ENCODE measurements at places on chromosomes 13 and 19.

- DNase-seq = peak; percentile 86
These were observed 61.8 kb downstream of the RAB20 start for GRCh38 chr13:110499621-110500281.

DNA sequence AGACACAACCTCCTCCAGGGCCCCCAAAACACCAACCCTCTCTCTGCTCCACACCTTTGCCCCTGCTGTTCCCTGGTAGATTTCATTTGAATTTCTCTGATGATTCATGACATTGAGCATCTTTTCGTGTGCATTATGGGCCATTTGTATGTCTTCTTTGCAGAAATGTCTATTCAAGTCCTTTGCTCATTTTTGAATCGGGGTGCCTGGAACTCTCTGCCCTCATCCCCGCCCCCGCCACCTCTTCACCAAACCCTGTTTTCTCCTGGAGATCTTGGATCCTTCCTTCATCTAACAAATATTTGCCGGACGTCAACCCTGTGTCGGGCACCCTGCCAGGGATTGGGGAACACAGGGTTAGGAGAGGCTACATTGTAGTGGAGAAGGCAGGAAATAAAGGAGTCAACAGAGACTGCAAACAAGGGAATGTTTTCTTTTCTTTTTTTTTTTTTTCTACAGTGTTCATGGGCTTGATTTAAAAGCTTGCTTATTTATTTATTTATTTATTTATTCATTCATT lies 25.5 kb upstream of the SLC1A5 start:
- DNase-seq = peak; percentile 55

DNA sequence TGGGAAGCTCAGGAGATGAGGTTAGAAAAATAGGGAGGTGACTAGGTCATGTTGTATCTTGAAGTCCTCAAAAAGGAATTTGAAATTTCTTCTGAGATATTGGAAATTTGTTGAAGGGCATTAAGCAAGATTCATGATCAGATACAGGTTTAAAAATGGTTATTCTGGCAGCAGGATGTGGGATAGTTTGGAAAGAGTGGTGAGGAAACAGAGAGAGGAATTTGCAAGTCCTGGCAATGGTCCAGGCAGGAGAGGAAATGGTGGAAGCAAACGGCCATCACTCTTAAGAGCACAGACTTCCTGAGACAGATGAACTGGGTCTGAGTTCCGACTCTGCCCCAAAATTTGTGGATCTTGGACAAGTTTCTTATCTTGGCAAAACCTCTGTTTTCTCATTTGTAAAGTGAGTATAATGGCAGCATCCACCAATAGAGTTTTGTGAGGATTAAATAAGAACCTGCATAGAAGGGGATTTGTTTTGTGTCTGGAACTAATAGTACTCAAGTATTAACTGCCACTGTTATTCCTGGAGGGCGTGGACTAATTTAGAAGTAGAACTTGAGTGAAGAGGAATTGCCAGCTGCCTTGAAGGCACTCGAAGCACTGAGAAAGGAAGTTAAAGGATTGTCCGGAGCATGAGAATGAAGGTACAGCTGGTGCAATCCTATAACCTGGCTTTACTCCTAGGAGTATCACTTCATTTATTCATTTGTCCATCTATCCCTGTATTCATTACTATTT lies 99.6 kb downstream of the CCNA1 start:
- peak; percentile 6 for DNase-seq

DNA sequence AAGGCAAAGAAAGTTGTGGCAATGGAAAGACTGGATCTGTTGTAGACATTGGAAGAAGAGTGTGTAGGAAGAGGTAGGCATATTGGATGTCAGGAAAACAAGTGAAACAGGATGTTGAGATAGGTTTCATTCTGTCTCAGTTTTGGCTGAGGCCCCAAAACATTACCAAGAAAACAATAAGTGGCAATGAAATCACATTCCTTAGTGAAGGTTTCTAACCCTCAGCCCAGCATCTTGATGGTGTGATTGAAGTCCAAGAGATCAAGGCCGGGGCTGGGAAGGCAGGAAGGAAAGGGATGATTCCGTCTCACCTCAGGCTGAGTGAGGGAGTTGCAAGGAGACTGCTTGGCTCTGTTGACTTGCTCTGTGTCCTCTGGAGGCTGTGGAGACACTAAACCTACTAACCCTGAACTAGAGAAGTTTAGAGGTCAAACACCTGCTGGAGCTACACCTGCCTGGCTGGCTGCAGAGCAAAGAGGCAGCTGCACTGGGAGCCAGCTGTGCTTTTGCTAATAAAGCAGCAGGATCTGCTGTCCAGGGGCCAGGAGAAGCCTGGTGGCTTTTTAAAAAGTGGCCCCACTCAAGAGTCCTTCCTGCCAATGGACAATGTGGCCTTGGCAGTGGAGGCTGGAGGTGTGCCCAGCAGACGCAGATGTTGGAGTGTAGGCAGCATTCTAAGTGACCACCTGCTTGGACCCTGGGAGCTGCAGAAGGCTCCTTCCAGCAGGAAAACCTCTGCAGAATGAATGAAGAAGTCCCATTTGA lies 53.6 kb downstream of the DGKH start:
- DNase-seq = no peak

- DNase-seq = no peak
These were observed 95.6 kb downstream of the DLEU7 start for GRCh38 chr13:50747737-50748350.
